Activated CD4-positive, alpha-beta T cell treated with anti-CD3 and anti-CD28 coated beads, Interleukin-2, amount 50 U/mL, for 16 hours (primary cell): ENCODE measurements at places on chromosomes 16 and 17.

DNA sequence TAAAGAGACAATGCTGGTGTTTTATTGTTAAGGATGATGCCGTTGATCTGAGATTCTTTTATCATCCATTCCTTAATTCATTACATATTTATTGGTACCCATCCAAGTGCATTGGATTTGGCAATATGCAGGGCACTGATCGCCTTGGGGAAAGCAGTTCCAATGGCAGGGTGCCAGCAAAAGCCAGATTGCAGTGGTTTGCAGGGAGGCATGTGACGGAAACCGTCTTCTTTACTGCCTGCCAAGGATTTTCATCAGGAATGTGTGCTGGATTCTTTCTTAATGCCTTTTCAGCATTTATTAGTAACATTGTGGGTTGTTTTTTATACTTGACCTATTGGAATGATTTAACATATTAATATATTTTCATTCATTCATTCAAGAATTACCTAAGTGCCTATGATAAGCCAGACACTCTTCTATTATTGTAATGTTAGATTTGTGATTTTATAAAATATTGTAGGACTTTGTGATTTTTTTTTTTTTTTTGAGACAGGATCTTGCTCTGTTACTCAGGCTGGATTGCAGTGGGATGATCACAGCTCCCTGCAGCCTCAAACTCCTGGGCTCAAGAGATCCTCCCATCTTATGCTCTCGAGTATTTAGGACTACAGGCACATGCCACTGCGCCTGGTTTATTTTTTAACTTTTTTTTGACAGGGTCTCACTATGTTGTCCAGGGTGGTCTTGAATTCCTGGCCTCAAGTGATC is 93.4 kb upstream of the TNRC6A start:
- DNase-seq = no peak

- no peak for DNase-seq
Measured at GRCh38 chr17:73166731-73167581, 2.1 kb downstream of the SSTR2 start.

DNA sequence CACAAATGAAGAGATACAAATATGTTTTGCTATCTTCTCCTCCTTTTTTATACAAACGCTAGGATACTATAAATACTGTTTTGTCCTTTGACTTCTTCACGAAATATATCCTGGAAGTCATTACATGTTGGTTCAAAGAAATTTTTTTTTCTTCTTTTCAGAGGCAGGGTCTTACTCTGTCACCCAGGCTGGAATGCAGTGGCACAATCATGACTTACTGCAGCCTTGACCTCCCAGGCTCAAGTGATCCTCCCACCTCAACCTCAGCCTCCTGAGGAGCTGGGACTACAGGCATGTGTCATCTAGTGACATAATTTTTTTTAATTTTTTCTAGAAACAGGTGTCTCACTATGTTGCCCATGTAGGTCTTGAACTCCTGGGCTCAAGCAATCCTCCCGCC is 16.1 kb downstream of the CMC2 start:
- no peak for DNase-seq

DNA sequence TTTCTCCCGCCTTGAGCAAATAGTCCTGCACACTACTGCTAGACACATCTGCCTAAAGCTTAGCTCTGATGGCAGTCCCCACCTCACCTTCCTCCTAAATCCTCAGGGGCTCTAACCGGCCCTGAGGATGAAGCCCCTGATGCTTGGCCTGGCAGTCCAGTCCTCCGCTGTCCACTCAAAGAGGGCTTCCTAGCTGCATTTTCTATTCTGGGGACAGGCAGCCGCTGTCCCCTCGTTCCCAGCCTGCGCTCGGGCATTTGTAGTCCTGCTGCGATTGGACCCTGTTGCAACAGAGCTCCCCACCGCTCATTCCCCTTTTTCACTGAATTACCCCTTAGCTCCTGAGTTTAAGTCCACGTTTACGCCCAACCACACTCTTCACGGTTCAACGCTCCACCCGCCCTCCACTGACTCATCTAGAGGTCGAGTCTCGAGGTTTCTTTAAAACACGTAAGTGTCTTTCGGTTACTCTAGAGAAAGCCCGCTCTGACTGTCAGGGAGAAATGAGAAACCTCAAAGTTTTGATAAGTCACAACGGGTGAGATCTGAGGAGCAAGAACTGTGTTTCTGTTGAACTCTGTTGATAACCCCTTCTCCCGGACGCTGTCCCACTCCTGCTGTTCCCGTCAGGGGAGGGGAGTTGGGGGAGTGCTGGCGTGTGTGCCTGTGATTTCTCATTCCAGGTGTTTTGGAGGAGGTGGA is 4.5 kb downstream of the CCR7 start:
- peak; percentile 96 for DNase-seq

- no peak for DNase-seq
Measured at GRCh38 chr17:79792984-79793923, 3.6 kb downstream of the CBX8 start.
